ENCODE measurements at places on chromosomes 2 and 18.

DNA sequence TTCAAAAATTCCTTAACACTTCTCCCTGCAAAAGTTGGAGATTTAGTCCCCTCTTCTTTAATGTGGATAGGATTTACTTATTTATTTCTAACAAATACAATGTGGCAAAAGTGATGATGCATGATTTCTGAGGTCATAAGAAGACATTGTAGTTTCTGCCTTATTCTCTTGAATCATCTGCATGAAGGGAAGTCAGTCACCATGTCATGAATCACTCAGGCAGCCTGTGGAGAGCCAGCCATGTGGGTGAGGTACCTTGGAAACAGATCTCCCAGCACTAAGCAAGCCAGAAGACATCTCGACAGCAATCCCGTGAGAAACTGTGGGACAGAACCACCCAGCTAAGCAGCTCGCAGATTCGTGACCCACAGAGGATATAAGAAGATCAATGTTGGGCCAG, 2.7 kb upstream of the ZC3H8 start:
- no peak for DNase-seq

DNA sequence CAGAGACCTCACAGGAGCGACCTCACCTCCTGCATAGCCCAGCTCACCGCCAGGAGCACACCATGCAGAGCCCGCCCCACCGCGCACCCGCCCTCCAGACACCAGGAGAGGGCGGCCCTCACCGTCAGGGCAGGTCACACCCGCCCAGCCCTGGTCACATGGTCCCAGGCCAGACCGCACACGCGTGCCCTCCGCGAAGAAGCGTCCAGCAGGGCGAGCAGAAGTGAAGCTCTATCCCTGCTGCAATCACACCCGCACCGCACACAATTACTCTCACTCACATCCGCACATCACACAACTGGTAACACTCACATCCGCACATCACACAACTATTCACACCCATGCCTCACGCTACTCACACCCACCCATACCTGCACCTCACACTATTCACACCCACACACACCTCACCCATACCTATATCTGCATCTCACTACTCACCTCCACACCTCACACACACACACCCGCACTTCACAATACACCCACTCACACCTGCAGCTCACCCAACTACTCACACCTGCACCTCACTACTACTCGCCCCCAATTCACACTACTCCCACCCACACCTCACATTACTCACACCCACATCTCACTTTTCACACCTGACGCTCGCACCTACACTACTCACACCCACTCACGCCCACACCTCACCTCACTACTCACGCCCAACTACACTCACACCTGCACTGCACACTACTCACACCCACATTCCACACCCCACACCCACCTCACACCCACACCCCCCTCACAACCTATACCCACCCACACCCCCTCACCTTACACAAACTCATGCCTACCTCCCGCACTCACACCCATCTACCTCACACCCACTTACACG, 242.0 kb downstream of the HDAC4 start:
- no peak for DNase-seq

- DNase-seq, result peak; percentile 46
Observed at GRCh38 chr2:232633413-232634205, at the start of gene EFHD1. EFHD1 (plus strand) TSS chr2:232633604; CDS start chr2:232633705, 101 bp downstream.

DNA sequence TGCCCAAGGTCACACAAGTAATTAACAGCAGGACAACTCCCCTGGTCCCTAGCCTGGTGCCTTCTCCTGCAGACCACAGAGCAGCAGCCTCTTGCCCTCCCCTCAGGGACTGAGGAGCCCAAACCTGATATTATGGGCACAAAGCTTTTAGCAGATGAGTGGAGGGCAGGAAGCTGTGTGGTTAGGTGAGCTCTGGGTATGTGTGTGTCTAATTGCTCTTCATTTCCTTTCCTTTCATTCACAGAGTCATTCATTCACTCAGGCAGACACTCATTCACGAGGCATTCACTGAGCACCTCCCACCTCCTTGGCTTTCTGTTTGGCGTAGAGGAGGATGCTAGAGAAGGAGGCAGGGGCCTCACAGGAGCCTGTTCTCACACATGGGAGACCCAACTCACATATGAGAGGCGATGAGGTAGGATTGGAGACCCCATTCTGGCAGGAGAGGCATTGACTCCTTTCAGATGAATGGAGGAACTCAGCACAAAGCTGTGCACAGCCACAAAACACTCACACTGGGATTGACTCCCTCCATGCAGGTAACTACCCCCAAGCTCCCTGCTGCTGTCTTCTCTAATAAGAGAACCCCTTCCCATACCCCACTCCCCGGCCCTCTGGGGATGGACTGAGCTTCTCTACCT, 306.8 kb upstream of the SKOR2 start:
- peak; percentile 39 for DNase-seq

DNA sequence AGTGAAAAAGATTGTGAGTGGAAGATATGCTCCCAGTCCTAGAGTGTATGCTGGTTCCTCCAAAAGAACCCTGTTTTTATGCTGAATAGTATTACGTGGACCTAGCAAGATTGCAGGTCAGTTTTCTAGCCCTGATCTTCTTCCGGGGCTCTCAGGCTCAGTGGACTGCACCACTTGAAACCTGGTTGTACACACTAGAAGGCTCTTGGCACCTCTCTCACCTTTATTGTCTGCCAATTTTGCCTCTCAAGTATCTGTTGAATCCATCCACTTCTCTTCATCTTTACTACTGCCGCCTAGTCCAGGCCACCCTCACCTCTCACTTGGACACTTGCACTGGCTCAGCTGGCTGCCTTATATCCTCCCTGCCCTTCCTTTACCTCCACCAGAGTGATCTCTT, 16.8 kb downstream of the TTC39C start:
- DNase-seq, result no peak

GRCh38 chr18:72846736-72847533, 20.9 kb downstream of the NETO1 start:
- no peak for DNase-seq

DNA sequence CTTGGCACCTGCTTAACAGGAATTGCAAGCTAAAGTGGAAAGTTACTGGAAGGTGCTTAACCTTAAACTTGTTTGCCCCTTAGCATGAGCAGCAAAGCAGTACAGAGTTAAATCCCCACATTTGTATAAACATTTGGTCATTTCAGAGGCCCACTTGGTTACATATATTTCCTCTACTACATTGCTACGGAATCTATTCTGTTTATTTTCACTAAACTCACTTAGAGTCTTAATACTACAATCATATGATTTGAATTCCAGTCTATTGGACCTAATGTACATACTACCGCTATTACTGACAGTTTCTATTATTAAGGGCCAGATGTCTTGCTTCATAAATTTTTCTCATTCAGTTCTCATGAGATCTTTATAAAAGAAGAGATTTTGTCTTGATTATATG, 1294.0 kb downstream of the LRP1B start:
- no peak for DNase-seq

- DNase-seq, result no peak
Observed at GRCh38 chr18:9861157-9861556, 24.6 kb upstream of the TXNDC2 start.

- peak; percentile 65 for DNase-seq
Observed at GRCh38 chr2:230602562-230603230, 109.9 kb upstream of the CAB39 start.

DNA sequence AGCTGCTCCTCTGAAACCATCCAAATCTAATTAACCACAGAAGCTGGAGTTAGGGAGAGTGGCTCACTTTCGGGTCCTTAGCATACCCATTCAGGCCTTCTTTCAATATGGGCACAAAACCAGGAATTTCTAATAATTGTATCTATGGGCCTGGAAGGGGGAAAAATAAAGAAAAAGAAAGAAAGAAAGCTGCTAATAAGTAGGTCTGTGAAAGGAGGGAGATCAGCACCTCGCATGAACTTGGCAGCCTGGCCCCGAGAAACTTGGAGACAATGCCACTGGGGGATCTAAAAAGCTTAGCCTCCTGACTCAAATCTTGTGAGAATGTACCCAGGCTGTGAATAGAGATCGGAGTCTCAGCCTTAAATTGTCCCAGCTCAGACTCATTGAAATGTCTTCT, 252.1 kb upstream of the SLC14A2 start:
- no peak for DNase-seq

DNA sequence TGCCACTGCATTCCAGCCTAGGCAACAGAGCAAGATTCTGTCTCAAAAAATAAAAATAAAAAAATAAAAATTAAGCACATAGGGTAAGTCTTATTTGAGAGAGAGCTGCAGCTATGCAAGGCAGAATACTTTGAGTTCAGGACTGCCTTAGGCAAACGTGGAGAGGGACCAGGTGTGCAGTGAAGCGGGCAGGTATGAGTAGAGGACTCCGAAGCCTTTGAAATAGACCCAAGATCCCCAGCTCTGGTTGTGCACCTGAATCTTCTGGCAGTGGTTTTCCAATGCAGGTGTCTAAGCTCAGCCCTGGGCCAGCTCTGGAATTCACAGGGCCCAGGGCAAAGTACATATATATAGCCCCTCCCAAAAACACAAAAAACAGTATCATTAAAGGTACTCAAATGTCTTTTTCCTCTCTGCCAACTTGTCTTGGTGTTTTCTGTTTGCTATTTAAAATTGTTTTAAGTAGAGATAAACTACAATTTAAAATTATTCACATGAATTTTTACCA, 21.2 kb downstream of the TGIF1 start:
- DNase-seq, result no peak

GRCh38 chr18:8455661-8456614, 153.3 kb upstream of the RAB12 start:
- DNase-seq, result no peak

- DNase-seq, result no peak
Observed at GRCh38 chr2:205673312-205673711, 9.0 kb upstream of the NRP2 start.

GRCh38 chr2:229800997-229801754, 86.8 kb upstream of the DNER start:
- peak; percentile 73 for DNase-seq

- no peak for DNase-seq
Observed at GRCh38 chr2:56118474-56118873, 65.3 kb upstream of the CCDC85A start.

DNA sequence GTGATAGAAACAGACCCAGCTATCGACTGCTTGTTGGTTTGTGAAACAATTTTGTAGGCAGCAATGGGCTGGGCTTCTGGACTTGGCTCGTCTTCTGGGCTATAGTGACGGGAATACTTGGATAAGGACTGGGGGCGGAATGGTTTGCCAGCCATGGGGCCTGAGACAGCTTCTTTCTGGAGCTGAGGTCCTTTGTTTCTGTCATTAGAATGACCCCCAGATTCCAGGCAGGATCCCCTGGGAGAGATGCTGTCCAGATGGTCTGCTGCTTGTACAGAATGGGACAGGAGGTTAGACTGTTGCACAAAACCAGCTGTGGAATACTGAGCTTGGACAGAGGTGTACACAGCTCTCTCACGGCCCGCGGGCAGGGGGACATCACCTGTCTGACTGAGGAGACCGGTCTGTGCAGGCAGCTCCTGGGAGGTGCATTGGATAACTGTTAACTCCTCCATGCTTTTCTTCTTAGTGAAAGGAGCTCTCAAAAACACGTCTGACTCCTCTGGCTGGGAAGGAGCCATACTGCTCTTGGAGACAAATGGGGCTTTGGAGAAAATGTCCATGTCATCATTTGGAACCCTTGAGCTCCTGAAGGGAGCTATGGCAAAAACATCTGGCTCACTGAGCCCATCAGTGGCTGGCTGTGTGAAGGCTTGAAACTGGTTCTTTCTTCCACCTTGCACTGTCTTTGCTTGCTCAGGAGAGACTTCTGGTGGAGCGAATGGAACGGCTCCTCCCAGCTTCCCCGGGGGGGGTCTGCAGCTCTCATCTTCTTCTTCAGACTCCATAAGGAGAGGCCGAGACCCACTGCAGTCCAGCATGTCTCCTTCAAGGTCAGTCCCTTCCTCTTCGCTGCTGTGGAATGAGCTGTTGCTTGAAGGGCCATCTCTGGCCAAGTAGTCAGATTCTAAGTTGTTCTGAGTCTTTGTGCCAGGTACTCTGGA, 28.6 kb upstream of the NFU1 start:
- DNase-seq, result no peak

- no peak for DNase-seq
Observed at GRCh38 chr18:73901151-73901550, 246.5 kb downstream of the FBXO15 start.

GRCh38 chr2:67246791-67247190, 150.3 kb upstream of the ETAA1 start:
- DNase-seq, result no peak

Measured in activated CD4-positive, alpha-beta T cell treated with anti-CD3 and anti-CD28 coated beads, Interleukin-2, amount 50 U/mL, for 16 hours (primary cell).